H1 (cell line): ENCODE measurements at places on chromosomes 3 and 15.

GRCh38 chr3:33173103-33173502 lies 45.5 kb downstream of the SUSD5 start:
- no peak for DNase-seq

- DNase-seq = peak; percentile 90
Measured at GRCh38 chr3:12810013-12810780, 13.7 kb downstream of the CAND2 start.

DNA sequence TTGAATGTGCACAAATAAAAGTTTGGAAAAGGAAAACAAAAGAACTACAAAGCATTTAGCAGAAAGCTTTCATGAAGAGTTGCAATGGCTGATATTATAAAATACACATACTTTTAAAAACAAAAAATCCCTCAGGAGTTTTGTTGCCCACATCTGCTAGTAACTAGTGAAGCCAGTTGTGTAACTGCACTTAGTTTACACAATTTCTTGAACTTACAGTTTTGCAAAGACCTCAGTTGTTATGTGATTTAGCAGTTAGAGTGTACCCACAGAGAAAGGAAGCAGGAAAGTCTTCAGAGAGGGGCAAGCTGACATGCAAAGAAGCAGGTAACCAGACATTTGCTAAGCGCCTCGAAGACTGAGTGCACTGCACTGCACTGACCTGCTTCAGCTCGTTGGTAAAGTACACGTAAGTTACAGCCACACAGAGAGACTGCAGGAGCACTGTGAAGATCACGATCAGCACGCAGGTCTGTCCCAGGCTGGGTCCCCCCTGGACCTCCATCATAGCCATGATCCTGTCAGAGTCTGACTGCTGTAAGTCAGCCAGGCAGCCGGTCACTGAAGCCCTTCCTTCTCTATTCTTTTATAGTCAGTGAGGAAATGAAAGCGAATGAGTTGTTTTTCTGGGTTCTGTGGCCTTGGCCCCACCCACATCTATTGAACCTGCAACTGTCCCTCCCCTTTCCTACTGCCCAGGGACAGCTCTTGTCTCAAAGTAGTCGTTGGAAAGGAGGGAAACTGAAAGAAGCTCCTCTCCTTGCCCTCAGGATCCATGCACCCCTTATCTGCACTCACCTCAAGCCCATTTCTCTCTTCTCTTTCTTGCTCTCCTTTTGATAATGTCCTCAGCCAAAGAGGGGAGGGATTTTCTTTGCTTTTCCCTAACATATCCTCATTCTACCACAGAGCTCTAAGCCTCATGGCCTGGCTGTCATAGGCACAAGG lies at the start of gene TNFSF10:
TSS of gene TNFSF10 (minus strand) at position 560 of the 948 bp plus-strand sequence. CDS start at position 514, 46 bp downstream.
- no peak for DNase-seq

- DNase-seq = no peak
Measured at GRCh38 chr3:187024536-187025226, 94.4 kb downstream of the ST6GAL1 start.

DNA sequence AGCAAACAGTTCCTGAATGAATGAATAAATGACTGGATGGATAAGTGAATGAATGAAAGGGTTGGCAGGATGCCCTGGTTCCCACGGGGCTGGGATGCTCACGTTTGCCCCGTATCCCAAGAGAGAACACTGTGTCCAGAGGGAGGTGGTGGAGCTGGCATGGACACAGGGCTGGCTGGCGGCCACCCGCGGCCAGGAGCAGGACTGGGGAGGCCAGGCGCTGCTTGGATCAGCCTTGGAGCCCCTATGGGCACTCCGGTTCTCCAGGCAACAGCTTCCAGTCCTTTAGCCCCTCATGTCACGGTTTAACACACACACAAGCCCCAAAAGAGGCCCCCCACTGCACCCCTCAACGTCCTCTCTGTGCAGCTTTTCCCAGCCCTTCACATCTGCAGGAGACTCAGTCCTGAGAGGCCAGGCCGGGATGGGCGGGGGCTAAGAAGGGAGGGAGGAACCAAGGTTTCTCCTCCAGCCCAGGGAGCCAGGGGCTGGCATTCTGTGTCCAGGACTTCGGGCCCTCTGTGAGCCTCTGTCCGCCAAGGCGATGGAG lies 86.0 kb upstream of the ALDH1L1 start:
- DNase-seq = no peak

DNA sequence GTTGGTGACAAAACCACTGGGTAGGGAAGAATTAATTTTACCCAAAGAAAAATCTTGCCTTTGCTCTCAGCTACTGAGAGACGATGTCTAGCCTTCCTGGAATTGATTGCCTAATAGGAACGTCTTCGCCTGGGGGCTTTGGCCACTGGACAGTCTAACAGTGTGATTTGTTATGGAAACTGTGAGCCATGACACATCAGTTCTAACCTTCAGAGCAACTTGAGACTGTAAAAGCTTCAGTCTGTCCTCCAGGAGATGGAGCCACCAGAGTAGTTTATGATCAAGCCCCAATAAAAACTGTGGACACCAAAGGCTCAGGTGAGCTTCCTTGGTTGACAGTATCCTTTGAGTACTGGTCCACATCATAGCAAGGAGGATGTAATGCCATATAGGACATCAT lies 235.8 kb upstream of the TMCO5A start:
- DNase-seq = no peak

- DNase-seq = no peak
Measured at GRCh38 chr15:65804252-65804931, 12.3 kb upstream of the DENND4A start.

DNA sequence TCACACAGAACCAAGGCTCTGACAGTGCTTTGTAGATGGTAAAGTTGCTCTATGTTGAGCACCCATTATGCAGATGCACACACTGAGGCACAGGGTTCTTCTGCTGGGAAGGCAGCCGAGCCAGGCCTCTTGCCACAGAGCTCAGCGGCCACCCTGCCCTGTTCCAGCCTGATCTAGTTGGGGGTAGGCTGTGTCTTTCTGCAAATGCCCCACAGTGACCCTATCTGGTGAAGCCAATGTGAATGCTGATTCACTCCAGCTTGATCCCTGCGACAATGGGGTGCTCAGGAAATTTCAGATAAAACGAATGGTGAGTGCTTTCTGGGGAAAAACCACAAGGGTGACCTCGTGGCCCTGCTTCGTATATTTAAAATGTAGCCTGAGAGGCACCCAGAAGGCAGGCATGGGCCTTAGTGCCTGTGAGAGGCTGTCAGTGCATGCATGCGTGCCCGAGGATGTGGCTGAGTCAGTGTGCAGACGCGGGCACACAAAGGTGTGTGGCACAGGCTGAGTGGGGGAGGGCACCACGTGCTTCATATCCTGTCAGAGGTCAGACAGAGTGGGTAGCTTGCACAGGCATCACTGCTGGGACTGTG lies 85.7 kb downstream of the ATP2B2 start:
- DNase-seq = no peak

- no peak for DNase-seq
Measured at GRCh38 chr15:33894193-33894592, 74.1 kb upstream of the CHRM5 start.

DNA sequence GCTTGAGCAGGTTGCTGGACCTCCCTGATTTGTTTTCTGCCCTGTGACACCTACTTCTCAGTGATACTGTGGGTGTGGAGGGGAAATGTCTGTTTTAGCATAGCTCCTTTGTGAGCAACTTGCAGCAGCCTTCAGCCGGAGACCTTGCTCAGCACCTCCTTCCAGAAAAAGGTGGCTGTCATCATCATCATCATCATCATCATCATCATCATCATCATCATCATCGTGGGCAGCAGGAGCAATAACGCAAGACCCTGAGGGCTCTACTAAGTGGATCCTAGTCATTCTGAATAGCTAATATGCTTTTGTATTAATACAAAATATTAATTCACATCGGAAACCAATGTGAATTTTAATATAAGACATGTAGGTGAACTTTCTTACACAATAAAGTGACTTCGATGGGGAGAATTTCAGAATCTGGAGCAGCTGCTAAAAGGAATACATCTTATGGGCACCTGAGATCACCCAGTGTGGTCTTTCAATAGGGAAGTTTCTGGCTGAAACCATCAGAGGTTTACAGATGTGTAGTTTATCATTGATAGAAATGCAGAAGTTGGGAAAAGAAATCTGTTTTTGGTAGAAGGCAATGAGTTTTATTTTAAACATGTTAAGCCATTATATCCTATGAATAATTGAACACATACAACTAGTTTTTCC lies 8.6 kb downstream of the GABRR3 start:
- no peak for DNase-seq

DNA sequence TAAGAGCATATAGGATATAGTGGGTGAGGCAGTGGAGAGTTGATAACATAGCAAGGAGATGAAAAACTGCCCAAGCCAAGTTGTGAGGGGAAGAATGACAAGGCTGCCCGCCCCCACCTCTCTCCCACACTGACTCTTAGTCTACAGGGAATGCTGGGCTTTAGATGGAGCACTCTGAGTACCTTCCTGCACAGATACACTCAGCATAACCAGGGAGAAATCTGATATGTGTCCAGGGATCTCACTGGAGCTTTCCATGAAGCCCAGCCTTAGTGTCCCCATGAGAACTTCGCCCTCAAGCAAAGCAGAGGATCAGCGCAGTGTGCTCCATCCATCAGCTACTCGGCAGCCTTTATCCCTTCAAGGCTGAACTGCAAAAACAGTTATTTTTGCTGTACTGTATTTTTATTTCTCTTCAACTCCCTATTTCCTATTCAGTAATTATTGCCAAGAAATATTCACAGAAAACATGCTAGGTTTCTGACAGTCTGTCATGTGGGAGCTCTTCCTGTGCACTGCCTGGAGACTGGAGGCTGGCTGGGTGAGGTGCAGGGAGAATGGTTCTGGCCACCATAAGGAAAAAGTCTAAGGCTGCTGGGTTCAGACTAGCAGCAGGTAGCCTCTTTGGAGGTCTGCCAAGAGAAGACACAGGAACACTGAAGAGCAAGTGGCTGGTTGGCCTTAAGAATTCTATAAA lies 475.2 kb upstream of the PPP2R3A start:
- DNase-seq = no peak

GRCh38 chr3:47016086-47016933 lies 36.8 kb downstream of the NBEAL2 start:
- DNase-seq = no peak

DNA sequence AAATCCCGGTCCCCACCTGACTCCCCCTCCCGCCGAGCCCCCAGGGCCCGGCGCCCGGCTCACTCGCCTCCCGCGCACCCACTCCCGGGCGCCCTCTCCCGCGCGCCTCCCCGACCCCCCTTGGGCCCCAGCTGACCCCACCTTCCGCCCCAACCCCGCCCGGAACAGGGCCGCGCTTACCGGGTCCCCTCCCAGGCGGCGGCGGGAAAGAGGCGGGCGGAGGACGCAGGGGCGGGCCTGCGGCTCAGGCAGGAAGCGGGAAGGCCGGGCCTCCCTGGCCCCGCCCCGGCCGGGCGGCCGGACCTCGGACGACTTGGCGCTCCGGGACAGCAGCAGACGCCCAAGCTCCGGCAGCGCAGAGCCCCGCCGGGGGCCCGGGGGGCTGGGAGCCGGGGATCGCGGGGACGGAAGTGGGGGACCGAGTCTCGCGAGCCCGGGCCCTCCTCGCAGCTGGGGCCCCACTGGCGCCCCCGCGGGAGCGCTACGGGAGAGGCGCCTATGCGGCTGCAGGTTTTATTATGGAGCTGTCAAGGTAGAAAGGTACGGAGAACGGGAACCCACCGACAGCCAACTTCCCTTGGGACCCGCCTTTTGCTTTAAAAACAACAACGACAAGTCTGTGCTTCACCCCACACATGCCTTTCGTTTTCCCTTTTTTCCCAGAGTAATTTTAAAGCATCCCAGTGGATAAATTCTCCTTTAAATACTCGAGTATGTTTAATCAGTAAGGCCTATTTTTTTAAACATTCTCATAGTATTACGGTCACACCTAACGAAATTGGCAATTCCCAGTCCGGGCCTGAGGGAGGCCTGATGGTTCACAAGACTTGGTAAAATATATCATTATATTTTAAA lies at the start of gene SLC41A3:
TSS of gene SLC41A3 (minus strand) at position 212 of the 855 bp plus-strand sequence. CDS start 15,905 bp downstream, outside the sequence.
- DNase-seq = peak; percentile 89

- no peak for DNase-seq
Measured at GRCh38 chr15:40407330-40407990, 1.9 kb downstream of the IVD start.

DNA sequence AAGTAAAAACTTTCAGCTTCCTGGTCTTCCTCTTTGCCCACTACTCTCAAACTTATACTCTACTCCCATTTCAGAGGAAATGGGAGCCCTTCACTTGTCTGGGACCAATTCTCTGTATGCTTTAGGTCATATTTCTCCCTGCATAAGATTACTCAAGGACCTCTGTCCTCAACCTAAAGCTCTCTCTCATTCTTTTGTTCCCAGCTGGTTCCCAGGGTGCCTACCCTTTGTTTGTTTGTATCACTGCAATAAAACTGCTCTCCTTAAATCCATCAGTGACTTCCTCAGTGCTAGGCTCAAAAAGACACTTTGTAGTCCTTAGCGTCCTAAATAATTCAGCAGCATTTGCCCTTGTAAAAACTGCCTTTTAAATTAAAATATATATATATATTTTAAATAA lies 2.9 kb downstream of the NGRN start:
- no peak for DNase-seq

- no peak for DNase-seq
Measured at GRCh38 chr15:62793752-62794144, 248.8 kb upstream of the TPM1 start.

DNA sequence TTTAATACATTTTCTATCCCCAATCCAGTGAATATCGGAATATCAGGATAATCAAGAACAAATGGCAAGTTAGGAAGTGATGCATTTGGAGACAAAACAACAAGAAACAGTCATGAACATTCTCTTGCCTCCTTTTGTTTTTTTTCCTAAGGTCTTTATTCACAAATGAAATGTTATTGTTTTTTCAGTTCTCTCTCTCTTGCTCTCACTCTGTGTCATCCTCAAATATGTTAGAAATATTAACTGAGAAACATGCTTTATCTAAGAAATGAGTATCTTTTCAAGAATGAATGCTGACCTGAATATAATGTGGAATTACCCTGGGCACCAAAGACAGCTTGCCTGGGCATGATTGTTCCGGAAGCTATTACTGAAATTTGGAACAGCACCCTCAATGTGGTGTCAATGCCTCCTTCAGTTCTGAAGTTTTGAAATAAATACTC lies 51.3 kb downstream of the RBMS3 start:
- no peak for DNase-seq

DNA sequence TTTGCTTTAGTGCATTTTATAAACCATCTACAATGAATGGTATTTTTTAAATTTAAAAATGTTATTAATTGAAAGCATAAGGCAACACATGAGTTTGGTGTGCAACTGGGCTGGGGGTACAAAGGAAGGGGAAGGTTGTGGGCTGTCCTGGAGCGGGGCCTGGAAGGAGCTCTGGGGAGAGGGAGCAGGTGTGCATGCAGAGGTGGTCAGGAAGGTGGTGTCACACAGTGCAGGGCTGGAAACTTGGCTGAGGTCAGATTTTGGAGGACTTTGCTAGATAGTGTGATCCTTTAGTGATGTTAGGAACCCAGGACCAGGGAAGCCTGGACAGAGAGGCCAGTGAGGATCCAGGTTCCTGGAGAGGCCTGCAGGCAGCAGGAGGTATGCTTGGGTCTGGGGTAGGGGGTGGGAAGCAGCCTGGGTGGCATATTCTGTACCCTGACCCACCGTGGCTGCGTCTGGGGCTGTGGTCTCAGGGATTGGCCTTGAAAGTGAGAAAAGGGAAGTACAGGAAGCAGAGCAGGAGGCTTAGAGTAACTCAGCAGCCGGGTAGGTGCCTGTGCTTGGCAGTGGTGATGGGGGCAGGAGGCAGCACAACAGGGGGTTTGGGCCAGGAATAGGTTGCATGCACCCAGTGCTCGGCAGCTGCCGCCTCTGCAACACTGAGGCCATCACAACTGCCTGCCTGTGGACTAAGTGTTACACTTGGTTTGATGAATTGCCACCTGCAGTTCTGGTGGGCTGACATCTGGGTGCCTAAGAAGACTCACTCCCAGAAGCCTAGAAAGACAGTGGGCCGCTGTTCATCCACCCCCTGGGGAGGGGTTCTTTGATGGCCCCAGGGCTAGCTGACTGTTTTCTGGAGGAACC lies 33.0 kb downstream of the KY start:
- peak; percentile 39 for DNase-seq
